ENCODE measurements at places on chromosomes 7 and 10.

GRCh38 chr10:17003151-17003550, 126.5 kb downstream of the CUBN start:
- DNase-seq = peak; percentile 36
- no peaks in the 10 kb centered on the region for H3K36me3 ChIP-seq
- H3K4me1 ChIP-seq = peaks cover 37% of the 10 kb centered on the region
- peak overlapping the region; percentile 70 for H3K27ac ChIP-seq
- H3K4me3 ChIP-seq = no peak overlapping the region

GRCh38 chr7:98626460-98627412, 9.7 kb downstream of the NPTX2 start:
- H3K27me3 ChIP-seq = no peaks in the 10 kb centered on the region
- DNase-seq = no peak
- no peak overlapping the region for H3K4me3 ChIP-seq
- H3K36me3 ChIP-seq = no peaks in the 10 kb centered on the region
- no peaks in the 10 kb centered on the region for H3K4me1 ChIP-seq
- no peak overlapping the region for H3K27ac ChIP-seq

- H3K4me3 ChIP-seq = no peak overlapping the region
- no peak for DNase-seq
- no peaks in the 10 kb centered on the region for H3K36me3 ChIP-seq
- no peaks in the 10 kb centered on the region for H3K27me3 ChIP-seq
- H3K27ac ChIP-seq = no peak overlapping the region
- H3K4me1 ChIP-seq = no peaks in the 10 kb centered on the region
These were observed 145.7 kb upstream of the FERD3L start for GRCh38 chr7:19290968-19291367.

GRCh38 chr7:130912862-130913638, 179.0 kb upstream of the KLF14 start:
- no peaks in the 10 kb centered on the region for H3K27me3 ChIP-seq
- peak; percentile 78 for DNase-seq
- H3K4me3 ChIP-seq = peak overlapping the region; percentile 58
- H3K27ac ChIP-seq = peak overlapping the region; percentile 89

DNA sequence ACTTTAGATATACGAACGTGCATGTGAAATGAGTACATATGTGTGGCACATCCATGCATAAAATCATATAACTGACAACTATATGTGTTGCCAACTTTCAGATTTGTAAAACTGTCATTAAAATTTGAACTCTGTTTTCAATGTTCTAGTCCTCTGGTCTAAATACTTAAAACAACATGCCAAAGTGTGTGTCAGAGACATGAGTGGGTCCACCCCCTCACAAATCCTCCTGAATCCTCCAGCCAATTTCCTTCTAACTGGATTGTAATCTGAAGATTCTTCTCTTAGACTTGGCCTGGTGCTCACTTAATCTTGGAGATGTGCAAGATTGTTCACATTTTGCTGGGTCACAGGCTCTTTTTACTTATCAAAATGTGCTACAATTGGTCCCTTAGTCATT, 184.1 kb downstream of the RELN start:
- no peak overlapping the region for H3K27ac ChIP-seq
- H3K4me1 ChIP-seq = no peaks in the 10 kb centered on the region
- H3K27me3 ChIP-seq = no peaks in the 10 kb centered on the region
- no peak overlapping the region for H3K4me3 ChIP-seq
- no peaks in the 10 kb centered on the region for H3K36me3 ChIP-seq
- DNase-seq = no peak

- DNase-seq = no peak
- H3K27ac ChIP-seq = no peak overlapping the region
- H3K4me1 ChIP-seq = no peaks in the 10 kb centered on the region
- no peak overlapping the region for H3K4me3 ChIP-seq
- H3K36me3 ChIP-seq = no peaks in the 10 kb centered on the region
These were observed 563.1 kb downstream of the INHBA start for GRCh38 chr7:41139789-41140188.

- H3K27me3 ChIP-seq = no peaks in the 10 kb centered on the region
- no peak overlapping the region for H3K4me3 ChIP-seq
- H3K27ac ChIP-seq = no peak overlapping the region
- no peak for DNase-seq
- H3K4me1 ChIP-seq = no peaks in the 10 kb centered on the region
These were observed 71.9 kb downstream of the FAM13C start for GRCh38 chr10:59290448-59290847.

DNA sequence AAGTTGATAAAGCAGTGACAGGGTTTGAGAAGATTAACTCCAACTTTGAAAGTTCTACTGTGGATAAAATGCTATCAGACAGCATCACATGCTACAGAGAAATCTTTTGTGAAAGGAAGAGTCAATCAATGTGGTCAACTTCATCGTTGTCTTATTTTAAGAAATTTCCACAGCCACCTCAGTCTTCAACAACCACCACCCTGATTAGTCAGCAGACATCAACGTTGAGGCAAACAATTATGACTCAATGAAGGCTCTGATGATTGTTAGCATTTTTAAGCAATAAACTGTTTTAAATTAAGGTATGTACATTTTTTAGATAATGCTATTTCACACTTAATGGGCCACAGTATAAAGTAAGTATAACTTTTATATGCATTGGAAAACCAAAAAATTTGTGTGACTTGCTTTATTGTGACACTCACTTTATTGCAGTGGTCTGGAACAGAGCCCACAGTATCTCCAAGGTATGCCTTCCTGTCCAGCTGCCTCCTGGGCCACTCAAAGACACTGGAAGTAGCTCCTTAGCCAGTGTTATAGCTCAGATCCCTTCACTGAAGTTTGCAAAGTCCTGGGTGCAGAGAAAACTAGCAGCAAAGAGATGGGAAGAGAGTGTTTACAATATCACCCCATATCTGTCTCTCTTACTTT, 293.1 kb downstream of the ARHGAP12 start:
- H3K27ac ChIP-seq = no peak overlapping the region
- H3K36me3 ChIP-seq = no peaks in the 10 kb centered on the region
- H3K4me3 ChIP-seq = no peak overlapping the region
- no peak for DNase-seq

DNA sequence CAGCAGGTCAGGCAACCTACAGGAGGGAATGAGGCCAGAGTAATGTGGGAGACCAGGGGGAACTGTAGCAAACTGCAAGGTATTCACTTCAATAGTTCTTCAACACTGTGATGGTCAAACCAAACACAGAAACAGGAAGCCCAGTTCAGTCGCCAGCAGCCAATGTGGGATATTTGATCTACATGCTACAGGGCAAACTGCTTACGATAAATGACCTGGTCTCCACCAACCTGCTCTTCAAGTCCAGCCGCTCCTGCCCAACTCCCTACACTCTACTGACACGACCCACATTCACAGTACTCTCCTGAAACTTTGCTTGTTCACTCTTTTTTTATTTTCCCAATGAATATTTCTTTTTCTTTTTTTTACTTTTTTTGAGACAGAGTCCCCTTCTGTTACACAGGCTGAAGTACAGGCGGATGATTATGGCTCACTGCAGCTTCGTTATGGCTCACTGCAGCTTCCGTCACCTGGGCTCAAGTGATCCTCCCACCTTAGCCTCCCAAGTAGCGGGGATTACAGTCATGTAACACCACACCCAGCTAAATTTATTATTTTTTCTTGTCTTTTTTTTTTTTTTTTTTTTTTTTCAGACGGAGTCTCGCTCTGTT, 42.1 kb downstream of the MDH2 start:
- H3K27me3 ChIP-seq = no peaks in the 10 kb centered on the region
- H3K4me1 ChIP-seq = no peaks in the 10 kb centered on the region
- DNase-seq = no peak
- H3K4me3 ChIP-seq = no peak overlapping the region
- H3K36me3 ChIP-seq = no peaks in the 10 kb centered on the region
- H3K27ac ChIP-seq = no peak overlapping the region

Measured in T-cell (primary cell).